ENCODE measurements at places on chromosomes 6 and 20.

GRCh38 chr6:137724495-137725211, 142.4 kb upstream of the TNFAIP3 start:
- DNase-seq, result no peak

DNA sequence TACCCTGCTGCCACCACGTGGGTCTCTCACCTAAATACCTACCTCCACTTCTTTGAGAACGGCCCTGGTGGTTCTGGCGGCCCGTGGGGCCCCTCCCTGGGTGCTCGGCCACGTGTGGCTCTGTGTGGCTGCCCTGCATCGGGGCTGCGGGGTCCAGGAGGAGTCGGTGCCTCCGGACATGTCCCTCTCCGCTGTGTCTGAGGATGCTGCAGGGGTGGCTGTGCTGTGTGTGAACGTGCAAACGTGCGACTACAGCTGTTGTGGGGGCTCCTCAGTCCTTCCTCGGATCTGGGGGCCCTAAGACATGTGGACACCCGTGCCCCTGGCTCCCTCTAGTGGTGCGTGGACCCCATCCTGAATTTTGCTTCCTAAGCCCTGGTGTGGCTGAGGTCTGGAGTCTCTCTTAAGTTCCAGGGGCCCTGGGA, 691.8 kb downstream of the QKI start:
- DNase-seq, result no peak

GRCh38 chr6:14863902-14864850, 381.7 kb upstream of the JARID2 start:
- DNase-seq, result no peak

GRCh38 chr6:10759312-10759839, 11.8 kb downstream of the TMEM14B start:
- no peak for DNase-seq

- DNase-seq, result no peak
These were observed 127.1 kb downstream of the OPRM1 start for GRCh38 chr6:154166140-154166539.

DNA sequence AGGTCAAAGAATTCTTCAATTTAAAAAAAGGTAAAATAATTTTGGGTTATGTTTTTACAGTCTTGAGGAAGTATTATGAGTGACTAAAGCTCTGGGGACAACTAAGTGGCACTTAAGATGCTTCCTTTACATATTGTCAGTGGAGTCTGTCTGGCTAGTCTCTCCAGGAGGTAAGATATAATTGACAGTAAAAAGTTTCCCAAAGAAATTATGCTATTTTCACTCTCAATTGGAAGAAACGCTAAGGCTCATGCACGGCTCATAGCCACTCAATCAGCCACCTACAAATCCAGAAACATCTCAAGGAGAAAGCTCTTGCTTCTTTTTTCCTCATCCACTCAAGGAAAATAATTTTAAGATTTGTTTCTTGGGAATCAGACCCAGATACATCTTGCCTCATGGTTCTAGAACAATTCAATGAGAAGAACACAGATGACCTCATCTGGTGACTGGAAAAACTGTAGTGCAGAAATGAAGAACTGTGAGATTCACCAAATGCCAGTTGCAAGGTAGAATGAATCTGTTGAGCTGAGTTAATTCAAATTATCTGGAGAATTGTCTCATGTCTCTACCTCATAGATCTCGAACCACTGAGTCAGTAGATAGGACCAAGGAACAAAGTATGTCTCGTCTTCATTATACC, 252.9 kb downstream of the TPBG start:
- DNase-seq, result no peak

- no peak for DNase-seq
These were observed 202.7 kb downstream of the CLIC5 start for GRCh38 chr6:45812922-45813321.

- no peak for DNase-seq
These were observed 44.8 kb downstream of the AGPAT4 start for GRCh38 chr6:161228921-161229591.

GRCh38 chr6:52598123-52598823, 21.4 kb upstream of the TRAM2 start:
- DNase-seq, result no peak

DNA sequence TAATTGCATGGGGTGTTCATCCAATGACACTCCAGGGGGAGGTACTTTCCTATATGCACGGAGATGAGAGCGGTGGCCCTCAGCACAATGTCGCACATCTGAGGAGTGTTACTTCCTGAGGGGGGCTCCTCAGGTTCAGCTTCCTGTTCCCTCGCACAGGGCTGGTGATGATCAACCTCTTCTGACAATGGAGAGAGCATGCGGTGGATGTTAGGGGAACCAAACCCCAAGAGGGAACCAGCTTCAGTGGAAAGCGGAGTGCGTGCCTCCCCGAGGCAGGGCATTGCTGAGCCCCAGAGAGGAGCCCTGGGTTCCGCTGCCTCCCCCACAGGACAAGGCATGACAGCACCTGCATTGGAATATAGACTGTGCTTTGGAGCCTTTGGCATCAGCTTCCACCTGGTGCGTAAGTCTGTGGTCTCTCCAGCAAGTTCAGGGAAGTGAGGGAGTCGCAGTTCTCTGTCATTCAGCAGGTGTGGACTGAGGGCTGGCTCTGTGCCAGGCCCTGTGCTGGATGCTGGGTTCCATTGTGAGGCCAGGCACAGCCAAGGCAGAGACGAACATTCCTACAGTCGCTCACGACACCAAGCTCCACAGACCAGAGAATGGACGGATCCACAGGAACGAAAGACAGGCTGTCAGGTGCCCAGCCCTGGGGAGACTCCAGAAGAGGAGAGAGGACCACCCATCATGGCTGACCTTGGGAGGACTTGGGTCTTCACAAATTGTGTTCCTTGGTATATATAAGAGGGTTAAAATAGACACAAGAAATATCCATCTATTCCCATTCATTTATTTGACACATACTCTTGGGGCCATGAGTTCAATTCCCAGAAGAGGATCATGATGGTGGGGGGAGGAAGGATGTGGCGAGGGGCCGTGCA, 3.9 kb upstream of the ZNF831 start:
- DNase-seq, result no peak

- no peak for DNase-seq
These were observed 279.8 kb downstream of the EPHA7 start for GRCh38 chr6:93139408-93140081.

- no peak for DNase-seq
These were observed 32.6 kb downstream of the TFAP2B start for GRCh38 chr6:50851049-50851845.

GRCh38 chr20:23666698-23667097, 22.1 kb downstream of the CST4 start:
- no peak for DNase-seq

- no peak for DNase-seq
These were observed 4.1 kb downstream of the TTBK1 start for GRCh38 chr6:43247114-43247999.

DNA sequence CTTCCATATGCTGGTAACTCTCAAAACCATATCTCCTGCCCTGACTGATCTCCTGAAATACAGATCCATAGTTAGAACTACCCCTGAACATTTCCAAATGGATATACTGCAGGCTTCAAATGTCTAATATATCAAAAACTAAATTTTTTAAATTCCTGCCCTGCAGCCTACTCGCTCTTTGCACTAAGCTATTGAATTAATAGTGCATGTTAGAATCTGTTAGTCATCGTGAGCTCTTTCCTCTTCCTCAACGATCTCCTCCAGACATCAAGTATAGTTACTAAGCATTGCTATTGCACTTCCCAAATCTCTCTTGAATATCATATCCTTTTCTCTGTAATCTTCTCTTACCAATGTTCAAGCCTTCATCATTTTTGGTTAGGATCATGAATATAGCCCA, 26.0 kb upstream of the RSPO3 start:
- DNase-seq, result no peak

DNA sequence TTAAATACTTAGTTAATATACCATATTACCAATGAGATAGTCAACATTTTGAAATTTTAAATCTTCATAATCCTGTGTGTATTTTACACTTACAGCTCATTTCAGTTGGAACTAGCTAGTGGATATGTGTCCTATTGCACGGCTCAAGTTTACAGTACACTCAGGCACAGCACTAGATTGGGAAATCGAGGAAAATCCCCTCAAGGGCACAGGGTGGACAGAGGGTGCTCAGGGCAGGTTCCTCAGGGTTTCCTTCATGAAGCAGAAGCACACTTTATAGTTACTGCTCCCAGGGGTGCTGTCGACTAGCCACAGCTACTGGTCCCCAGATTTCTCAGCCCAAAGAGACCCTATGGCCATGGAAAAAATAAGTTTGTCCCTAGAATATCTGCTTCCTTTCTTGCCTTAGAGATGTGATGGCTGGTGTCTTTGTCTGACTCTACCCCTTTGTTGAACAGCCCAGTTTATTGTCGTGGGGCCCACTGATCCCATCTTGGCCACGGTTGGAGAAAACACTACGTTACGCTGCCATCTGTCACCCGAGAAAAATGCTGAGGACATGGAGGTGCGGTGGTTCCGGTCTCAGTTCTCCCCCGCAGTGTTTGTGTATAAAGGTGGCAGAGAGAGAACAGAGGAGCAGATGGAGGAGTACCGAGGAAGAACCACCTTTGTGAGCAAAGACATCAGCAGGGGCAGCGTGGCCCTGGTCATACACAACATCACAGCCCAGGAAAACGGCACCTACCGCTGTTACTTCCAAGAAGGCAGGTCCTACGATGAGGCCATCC, 1.5 kb downstream of the BTN2A1 start:
- DNase-seq, result no peak

- DNase-seq, result no peak
These were observed 942 bp downstream of the HLA-E start for GRCh38 chr6:30490026-30490876.

GRCh38 chr6:85865420-85866369, 223.0 kb upstream of the SYNCRIP start:
- peak; percentile 22 for DNase-seq

- no peak for DNase-seq
These were observed 653 bp downstream of the ZNF335 start for GRCh38 chr20:45971425-45971674.

- DNase-seq, result no peak
These were observed 66.1 kb upstream of the RNF24 start for GRCh38 chr20:4081421-4081820.

DNA sequence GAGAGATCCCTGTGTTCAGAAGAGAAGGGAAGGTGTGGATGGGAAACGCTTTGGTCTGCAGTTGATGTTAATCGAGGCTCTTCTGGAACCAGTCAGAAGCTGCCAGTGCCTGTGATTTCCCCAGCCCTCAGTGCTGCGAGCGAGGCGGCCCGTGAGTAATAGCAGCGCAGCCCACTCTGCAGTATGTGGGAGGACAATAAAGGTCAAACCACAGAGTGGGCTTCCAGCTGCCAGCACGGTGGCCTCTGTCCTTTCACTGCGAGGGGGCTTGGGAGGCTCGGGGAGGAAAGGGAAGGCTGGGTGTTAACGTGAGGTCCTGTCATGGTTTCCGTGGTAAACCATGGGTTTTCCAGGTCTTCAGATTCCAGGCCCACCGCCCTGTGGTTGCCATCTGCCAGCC, 32.3 kb upstream of the TAGAP start:
- no peak for DNase-seq

DNA sequence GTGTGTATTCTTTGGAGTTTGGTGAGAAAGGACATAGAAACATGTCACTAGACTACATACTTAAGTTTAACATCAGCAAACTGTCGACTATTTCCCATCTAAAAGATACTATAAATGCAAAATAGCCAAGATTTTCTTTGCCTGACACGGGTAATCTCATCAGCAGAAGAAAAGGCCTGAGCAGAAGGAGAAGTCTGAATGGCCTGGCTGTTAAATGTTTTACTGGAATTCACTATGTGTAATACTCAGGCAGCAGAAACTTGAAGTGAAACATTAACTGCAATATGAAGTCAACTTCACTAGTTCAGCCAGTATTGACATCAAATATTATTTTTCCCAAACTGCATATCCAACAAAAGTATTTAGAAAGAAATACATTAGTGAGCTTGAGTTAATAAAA, 6.4 kb upstream of the DSE start:
- no peak for DNase-seq
